Foreskin keratinocyte (primary cell): ENCODE measurements at places on chromosomes 3 and 15. TPM values are rescaled to one million over a fixed set of nuclear protein-coding genes. Genes with fewer than 3 reads are reported as not detected.

Gene ASB7
- 10.9 and 11.8 TPM in 2 replicates for total RNA-seq

Gene XXYLT1
- 7.8 and 10.0 TPM in 2 replicates for total RNA-seq

Gene RTP1
- total RNA-seq: not detected in 2 replicates

Gene TP53BP1
- total RNA-seq: 31.5 and 33.0 TPM in 2 replicates

Gene KCNMB2
- not detected in 2 replicates for total RNA-seq

Gene B4GALT4
- total RNA-seq: 21.2 and 23.8 TPM in 2 replicates

Gene MORC1
- not detected in 2 replicates for total RNA-seq

Gene MFAP1
- total RNA-seq: 33.7 and 37.4 TPM in 2 replicates

Gene FYCO1
- total RNA-seq: 14.1 and 18.7 TPM in 2 replicates

Gene TMEM212
- not detected in 2 replicates for total RNA-seq

Gene TIMMDC1
- total RNA-seq: 85.3 and 95.0 TPM in 2 replicates

Gene C3orf22
- total RNA-seq: not detected in 2 replicates

DNA sequence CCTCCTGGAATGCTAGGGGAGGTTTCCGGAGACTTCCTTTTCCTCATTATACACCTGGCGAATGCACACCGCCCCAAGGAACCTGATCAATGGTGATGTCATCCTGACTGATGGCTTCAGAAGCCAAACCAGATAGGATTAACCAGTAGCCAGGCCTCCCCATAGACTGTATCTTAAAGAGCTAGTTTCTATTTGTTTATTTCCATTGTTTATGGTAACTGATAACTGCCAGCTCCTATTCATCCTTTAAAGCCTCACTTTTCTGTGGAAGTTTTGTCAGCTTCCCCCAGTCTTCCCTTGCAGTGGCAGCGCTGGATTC, at the start of gene MKRN2OS:
Gene MKRN2OS (minus strand): TSS at position 27 of the 319 bp plus-strand sequence. CDS start 35 bp downstream, outside the sequence.
- DNase-seq: peak; percentile 83

- no peak for DNase-seq
Observed at GRCh38 chr15:63381301-63382204, at the start of gene CA12. CA12 (minus strand) TSS chr15:63381846; CDS start chr15:63381720, 126 bp downstream.

- no peak for DNase-seq
Observed at GRCh38 chr15:70057931-70058641, 39.6 kb downstream of the TLE3 start.

- DNase-seq: no peak
Observed at GRCh38 chr3:194313560-194314387, 37.4 kb downstream of the CPN2 start.

DNA sequence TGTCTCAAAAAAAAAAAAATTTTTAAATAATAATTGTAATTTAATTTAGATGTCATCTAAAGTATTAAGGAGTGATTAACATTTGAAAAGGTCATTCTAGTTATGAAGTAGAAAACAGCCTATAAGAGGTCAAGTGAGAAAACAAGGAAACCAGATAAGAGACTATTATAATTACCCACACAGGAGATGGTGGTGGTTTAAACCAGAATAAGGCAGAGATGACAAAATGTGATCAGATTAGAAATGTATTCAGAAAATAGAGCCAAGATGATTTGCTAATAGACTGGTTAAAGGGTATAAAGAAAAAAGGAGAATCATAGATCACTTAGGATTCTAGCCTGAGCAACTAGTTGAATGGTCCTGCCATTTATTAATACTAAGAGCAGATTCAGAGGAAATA, 11.2 kb downstream of the HERC1 start:
- no peak for DNase-seq

DNA sequence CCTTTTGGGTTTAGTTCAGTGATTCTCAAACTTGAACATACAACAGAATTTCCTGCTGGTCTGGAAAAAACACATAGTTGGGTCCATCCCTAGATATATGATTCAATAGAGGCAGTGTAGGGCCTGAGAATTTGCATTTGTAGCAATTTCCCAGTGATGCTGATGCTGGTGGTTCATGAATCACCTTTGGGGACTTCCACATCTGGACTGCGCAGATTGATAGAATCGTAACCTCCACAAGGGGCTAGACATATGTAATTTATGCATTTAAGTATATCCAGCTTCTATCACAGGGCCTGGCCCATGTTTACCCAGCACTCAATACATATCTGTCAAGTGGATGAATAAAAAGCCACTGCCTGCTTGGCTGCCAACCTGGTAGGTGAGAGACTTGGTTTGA, 33.8 kb upstream of the SUCLG2 start:
- no peak for DNase-seq

DNA sequence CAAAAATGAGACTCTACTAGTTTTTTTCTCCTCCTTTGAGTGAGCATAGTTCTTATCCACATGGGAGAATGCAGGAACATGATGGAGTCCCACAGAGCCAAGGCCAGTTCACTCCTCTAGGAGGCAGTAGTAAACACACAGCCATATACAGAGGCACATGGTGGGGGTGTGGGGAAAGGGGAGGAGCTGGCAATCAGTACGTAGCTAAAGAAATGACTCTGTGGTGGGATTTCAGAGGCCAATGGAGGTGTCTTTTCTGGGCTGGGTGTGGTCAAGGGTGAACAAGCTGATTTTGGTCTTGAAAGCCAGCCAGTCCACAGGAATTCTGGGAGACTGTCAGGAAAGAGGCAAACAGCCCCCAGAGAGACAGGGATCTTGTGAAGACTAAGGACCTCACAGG, 6.6 kb upstream of the RAB11A start:
- no peak for DNase-seq

DNA sequence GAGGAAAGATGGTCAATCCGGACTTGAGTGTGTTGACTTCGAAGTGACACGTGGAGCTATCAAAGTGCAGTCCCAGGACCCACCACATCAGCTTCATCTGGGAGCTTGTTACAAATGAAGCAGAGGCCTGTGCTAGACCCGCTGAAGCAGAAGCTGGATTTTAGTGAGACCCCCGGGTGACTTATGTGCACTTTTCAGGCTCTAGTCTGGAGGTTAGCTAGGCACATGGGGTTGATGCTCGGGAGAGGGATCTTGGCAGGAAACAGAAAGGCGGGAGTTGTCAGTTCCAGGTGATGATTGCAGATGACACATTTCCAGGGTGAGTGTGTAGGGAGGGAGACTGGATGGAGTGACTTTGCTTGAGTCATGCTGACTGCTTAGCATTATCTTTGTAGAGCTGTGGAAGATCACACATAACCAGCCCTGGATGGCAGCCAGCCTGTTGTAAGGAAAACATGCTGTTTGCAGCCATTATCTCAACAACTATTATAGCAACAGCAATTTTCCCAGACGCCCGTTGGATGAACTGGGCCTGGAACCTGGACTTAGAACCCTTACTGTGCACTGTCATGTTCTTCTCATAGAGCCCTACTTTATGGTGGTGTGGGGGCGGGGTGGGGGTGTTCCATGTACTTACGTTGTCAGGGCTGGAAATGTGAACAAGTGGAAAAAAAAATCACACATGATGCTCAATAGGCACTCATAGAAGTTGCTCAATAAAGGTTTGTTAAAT, 122.4 kb downstream of the THSD4 start:
- DNase-seq: peak; percentile 92

DNA sequence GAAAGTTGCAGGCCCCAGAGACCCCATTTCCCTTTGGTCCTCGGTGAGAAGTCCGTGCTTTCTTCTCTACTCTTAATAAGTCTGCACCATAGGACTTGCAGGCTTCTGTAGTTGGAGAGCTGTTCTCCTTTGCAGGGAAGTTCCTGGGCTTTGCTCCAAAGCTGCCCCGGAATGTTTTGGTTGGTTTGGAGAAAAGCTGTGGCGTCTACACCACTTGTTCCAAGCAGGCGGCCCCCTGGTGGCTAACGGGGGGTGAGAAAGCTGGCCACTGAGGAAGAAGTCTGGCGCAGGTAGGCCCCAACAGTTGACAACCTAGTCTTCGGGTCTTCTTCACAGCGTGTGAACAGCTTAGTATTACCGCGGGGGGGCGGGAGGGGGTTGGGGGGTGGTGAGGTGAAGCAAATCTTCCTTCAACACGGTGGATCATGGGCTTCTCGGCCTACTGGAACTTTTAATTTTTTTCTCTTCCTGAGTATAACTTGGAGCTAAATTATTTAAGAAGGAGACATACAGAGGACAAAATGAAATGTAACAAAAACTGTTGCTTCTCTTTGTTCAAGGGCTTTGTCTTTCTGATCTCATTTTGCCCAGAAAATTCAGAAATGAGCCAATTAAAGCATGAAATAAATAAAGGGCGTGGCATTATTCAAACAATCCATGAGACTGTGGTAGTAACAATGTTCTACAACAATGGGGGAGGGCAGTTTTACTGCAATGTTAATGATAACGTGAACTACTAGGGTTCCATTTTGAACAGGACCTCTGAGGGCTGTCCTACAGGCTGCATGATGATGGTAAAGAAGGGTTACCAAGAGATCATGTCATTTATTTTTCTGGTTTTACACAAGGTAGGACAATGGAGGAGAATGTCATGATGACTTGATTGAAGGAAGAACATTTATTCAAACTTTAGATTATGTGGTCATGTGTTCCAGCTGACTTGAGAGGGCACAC, 2.2 kb upstream of the THRB start:
- DNase-seq: no peak

GRCh38 chr3:112136959-112137693, 4.1 kb upstream of the GCSAM start:
- no peak for DNase-seq

GRCh38 chr15:72722071-72722696, 36.2 kb downstream of the BBS4 start:
- DNase-seq: peak; percentile 34

- DNase-seq: no peak
Observed at GRCh38 chr15:99328106-99329072, 77.1 kb downstream of the LRRC28 start.

- DNase-seq: no peak
Observed at GRCh38 chr3:149411583-149411982, 34.1 kb upstream of the TM4SF1 start.

DNA sequence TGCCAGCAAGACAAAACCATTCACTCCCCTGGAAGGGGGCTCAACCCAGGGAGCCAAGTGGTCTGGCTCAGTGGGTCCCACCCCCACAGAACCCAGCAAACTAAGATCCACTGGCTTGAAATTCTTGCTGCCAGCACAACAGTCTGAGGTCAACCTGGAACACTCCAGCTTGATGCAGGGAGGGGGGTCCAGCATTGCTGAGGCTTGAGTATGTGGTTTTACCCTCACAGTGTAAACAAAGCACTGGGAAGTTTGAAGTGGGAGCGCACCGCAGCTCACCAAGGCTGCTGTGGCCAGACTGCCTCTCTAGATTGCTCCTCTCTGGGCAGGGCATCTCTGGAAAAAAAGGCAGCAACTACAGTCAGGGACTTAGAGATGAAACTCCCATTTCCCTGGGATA, 81.7 kb downstream of the MSL2 start:
- DNase-seq: no peak

DNA sequence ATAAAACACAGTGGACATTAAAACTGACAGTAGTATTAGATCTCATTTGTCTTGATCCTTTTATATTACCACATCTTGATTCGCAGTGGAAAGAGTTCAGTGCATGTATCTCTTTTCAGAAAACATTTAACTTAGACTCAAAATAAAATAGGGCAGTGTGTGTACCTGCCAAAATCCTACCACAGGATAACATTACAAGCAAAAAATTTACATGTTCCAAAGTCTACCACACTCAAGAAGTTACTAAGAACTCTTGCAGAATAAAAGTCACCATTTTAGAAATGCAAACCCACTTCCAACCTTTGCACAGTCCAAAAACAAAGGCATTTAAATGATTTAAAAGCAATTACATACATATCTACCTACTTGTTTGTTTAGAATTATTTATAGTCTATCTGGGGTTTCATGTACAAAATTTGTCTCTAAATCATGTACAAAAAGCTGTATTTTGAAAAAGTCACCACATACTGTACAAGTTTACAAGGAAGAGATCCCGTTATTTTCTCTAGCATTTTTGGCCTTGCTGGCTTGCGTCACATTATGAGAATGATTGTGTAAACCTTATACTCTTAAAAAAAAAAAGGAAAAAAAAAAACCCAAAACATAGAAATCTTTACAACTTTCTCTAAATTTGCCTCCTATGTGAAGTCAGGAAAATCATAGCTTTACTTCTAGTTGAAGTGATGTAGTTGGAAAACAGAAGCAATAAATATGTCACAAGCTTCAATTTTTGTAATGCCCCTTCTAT, 153.8 kb downstream of the ADAM10 start:
- DNase-seq: no peak

DNA sequence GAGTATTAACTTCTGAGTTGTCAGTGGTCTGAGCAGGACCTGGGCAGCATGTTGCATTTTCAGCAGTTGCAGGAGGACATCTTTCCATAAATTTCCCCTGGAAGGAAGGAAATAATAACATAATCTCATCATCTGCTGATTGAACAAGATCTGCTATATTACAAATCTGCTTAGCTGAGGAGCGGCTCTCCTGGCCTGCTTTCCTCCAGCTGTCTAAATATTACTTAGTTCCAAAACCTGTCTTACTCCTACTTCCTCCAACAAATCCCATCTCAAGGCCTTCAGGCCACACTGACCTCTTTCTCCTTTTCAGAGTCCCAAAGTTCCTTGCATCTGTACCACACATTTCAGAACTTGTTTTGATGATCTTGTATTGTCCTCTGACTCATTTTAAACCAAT, 364.4 kb upstream of the MCTP2 start:
- DNase-seq: no peak

GRCh38 chr3:169148448-169149348, 514.8 kb downstream of the MECOM start:
- DNase-seq: no peak

- no peak for DNase-seq
Observed at GRCh38 chr3:14511623-14512280, 28.4 kb downstream of the GRIP2 start.

DNA sequence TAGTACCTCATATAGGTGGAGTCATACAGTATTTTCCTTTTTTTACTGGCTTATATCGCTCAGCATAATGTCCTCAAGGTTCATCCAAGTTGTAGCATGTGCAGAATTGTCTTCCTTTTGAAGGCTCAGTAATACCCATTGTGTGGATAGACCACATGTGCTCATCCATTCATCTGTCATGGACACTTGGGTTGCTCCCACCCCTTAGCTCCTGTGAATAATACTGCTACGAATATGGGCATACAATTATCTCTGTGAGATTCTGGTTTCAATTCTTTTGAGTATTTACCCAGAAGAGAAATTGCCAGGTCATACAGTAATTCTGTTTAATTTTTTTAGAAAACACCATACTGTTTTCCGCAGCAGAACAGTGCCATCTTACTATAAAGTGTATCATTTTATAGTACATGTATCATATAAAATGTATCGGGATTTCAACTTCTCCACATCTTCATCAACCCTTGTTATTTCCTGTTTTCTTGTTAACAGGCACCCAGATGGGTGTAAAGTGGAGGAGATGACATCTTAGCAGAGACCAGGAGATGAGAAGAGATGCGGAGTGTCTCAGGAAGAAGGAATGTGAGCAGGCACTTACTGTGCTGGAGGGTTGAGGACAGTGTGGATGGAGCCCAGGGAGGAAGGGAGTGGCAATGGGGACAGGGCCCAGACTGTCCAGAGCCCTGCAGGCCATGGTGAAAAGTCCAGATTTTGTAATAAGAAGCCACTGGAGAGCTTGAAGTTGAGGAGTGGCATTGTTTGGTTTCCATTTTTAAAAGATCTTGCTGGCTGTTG, 27.0 kb upstream of the PRR23E start:
- no peak for DNase-seq

GRCh38 chr3:158456114-158456513, 114.9 kb upstream of the MLF1 start:
- no peak for DNase-seq

GRCh38 chr3:144394032-144394431, 422.4 kb downstream of the DIPK2A start:
- DNase-seq: peak; percentile 85
